Effector memory CD4-positive, alpha-beta T cell (primary cell): ENCODE measurements at places on chromosomes 16 and 17.

- no peaks in the 10 kb centered on the region for H3K36me3 ChIP-seq
- H3K27me3 ChIP-seq = no peaks in the 10 kb centered on the region
- no peak overlapping the region for H3K4me3 ChIP-seq
- DNase-seq = no peak
- H3K27ac ChIP-seq = no peak overlapping the region
These were observed 26.7 kb downstream of the ABCC3 start for GRCh38 chr17:50661348-50661747.

- H3K27me3 ChIP-seq = no peaks in the 10 kb centered on the region
- peaks cover 5% of the 10 kb centered on the region for H3K36me3 ChIP-seq
- no peak for DNase-seq
- H3K4me3 ChIP-seq = no peak overlapping the region
These were observed 218.8 kb upstream of the CHMP6 start for GRCh38 chr17:80772906-80773242.

GRCh38 chr17:30965686-30966085, 5.2 kb upstream of the RNF135 start:
- no peak for DNase-seq
- no peak overlapping the region for H3K27ac ChIP-seq
- H3K4me1 ChIP-seq = no peaks in the 10 kb centered on the region
- no peaks in the 10 kb centered on the region for H3K27me3 ChIP-seq

DNA sequence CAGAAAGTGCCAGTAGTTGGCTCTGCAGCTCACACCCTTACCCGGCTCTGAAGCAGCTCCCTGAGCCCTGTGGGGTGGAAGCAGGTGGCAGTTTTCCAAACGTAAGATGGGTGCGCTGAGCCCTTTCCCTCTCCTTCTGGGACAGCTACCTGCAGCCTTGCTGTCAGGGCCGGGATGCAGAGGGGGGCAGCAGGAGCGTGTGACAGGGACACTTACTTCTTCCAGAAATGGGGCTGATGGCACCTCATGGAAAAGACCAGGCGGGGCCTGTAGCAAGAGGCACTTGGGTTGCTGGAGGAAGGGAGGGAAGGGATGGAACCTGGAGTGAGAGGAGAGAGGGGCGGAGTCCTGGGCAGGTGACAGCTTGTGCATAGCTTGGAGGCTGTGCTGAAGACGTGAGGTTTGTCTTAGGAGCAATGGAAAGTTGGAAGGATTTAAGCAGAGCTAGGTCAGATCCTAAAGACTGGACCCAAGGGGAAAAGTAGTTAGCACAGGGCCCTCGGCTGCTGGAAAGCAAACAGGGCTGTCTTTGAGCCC, 216.8 kb upstream of the RPL38 start:
- no peaks in the 10 kb centered on the region for H3K4me1 ChIP-seq
- no peaks in the 10 kb centered on the region for H3K27me3 ChIP-seq
- DNase-seq = no peak
- no peak overlapping the region for H3K4me3 ChIP-seq

DNA sequence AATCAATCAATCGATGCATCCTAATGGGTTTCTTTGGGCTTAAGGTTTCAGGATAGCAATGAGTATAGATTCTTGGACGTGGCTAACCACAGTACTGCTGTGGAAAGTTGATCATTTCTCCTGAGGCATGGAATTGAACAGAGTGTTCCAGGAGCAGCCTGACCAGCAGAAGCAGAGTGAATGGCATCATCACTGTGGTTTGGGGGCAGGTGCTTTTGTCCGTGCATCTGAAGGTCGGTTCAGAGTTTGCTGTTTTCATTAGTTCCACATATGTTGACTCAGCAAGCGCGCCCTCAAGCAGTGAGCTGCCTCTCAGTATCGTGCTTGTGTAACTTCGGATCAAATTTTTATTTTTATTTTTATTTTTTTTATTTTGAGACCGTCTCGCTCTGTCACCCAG, 24.9 kb downstream of the KIAA0513 start:
- no peaks in the 10 kb centered on the region for H3K27me3 ChIP-seq
- H3K4me3 ChIP-seq = no peak overlapping the region
- no peak overlapping the region for H3K27ac ChIP-seq
- H3K36me3 ChIP-seq = no peaks in the 10 kb centered on the region
- H3K4me1 ChIP-seq = peaks cover 26% of the 10 kb centered on the region

GRCh38 chr17:63639125-63639524, 16.9 kb downstream of the MAP3K3 start:
- peaks cover 25% of the 10 kb centered on the region for H3K36me3 ChIP-seq
- H3K27ac ChIP-seq = no peak overlapping the region
- H3K27me3 ChIP-seq = no peaks in the 10 kb centered on the region
- no peak for DNase-seq
- H3K4me1 ChIP-seq = peaks cover 1% of the 10 kb centered on the region

- no peak overlapping the region for H3K27ac ChIP-seq
- H3K36me3 ChIP-seq = no peaks in the 10 kb centered on the region
- no peak overlapping the region for H3K4me3 ChIP-seq
These were observed 40.1 kb downstream of the ADAMTS18 start for GRCh38 chr16:77394699-77395098.

- no peak overlapping the region for H3K27ac ChIP-seq
- no peaks in the 10 kb centered on the region for H3K36me3 ChIP-seq
- H3K4me3 ChIP-seq = no peak overlapping the region
- DNase-seq = no peak
- peaks cover 11% of the 10 kb centered on the region for H3K4me1 ChIP-seq
These were observed 9.1 kb downstream of the FOXK2 start for GRCh38 chr17:82528484-82529265.

- peaks cover 6% of the 10 kb centered on the region for H3K27me3 ChIP-seq
- H3K36me3 ChIP-seq = no peaks in the 10 kb centered on the region
- H3K4me1 ChIP-seq = peaks cover 7% of the 10 kb centered on the region
- no peak within 1 kb of the TSS for H3K27ac ChIP-seq
These were observed at the start of gene HBZ for GRCh38 chr16:152141-153128. HBZ (plus strand) TSS chr16:152644; CDS start chr16:152910, 266 bp downstream.

- H3K4me3 ChIP-seq = no peak overlapping the region
- no peak for DNase-seq
- H3K4me1 ChIP-seq = no peaks in the 10 kb centered on the region
- H3K36me3 ChIP-seq = no peaks in the 10 kb centered on the region
- H3K27ac ChIP-seq = no peak overlapping the region
These were observed 174.9 kb upstream of the CIBAR2 start for GRCh38 chr16:85286951-85287814.

GRCh38 chr16:54930869-54931119, 129 bp downstream of the IRX5 start:
- no peaks in the 10 kb centered on the region for H3K36me3 ChIP-seq
- no peak overlapping the region for H3K27ac ChIP-seq
- H3K27me3 ChIP-seq = peaks cover 58% of the 10 kb centered on the region
- H3K4me3 ChIP-seq = peak overlapping the region; percentile 60
- peaks cover 26% of the 10 kb centered on the region for H3K4me1 ChIP-seq
- DNase-seq = no peak

DNA sequence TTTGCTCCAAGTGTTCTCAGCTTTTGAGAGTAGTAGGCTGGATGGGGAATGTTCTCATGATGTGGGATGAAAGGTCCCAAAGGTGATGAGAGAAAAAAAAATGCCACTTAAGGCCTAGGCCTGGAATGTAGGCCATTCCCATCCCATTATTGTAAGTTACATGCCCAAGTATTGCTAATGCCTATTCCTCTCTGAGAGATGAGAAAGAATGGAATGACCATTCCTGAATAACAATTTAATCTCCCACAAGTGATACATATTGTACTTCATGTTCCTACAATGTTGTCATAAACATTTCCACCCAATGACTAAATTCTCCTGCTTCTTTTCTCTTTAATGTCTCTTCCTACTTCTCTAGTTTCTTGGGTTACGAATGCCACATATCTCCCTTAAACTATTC, 102.8 kb upstream of the KCNJ16 start:
- H3K4me1 ChIP-seq = no peaks in the 10 kb centered on the region
- DNase-seq = no peak
- no peak overlapping the region for H3K27ac ChIP-seq

DNA sequence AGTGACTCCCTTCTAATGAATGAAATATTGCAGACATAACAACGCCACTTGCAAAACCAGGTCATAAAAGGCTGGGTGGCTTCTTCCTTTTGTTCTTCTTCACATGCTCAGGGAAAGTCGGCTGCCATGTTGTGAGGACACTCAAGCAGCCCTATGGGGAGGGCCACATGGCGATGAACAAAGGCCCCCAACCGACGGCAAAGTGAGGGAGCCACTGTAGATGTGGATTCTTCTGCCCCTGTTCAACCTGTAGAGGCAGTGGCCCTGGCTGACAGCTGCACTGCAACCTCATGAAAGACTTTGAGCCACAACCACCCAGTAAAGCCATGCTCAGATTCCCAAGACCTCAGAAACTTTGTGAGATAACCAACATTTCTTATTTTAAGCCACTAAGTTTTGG, 203.5 kb upstream of the TNRC6C start:
- DNase-seq = no peak
- no peak overlapping the region for H3K27ac ChIP-seq
- H3K36me3 ChIP-seq = no peaks in the 10 kb centered on the region

DNA sequence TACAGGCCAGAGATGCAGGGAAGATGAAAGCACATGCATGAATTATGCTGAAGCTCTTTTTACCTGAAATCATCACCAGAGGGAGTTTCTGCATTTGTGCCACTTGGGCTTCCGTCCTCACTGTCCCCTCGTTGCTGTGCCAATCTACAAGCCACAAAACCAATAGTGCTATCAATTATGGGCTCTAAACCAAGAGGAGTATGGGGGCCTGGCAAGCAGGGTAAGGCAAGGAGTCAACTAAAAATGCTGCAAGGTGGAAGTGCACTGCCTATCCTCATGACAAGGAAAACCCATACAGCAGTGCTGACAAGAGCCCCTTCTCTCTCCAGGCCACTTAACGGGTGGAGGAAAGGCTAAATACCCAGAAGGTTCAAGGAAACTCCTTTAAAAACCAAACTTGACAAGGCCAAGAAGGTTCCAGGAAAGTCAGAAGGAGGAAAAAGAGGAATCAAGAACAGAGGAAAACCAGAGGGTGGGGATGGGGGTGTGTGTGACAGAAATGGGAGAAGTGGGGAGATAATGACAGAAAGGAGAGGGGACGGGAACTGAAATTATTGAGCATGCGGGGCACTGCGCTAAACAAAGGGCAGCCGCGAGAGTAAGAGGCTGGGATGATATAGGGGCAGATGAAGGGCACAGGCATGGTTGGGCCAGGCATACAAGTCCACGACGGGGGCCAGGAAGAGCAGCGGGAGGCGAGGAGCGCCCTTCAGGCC, 674 bp downstream of the C17orf75 start:
- peak overlapping the region; percentile 70 for H3K4me3 ChIP-seq
- no peaks in the 10 kb centered on the region for H3K27me3 ChIP-seq
- DNase-seq = peak; percentile 49
- H3K4me1 ChIP-seq = peaks cover 6% of the 10 kb centered on the region
- peaks cover 25% of the 10 kb centered on the region for H3K36me3 ChIP-seq

DNA sequence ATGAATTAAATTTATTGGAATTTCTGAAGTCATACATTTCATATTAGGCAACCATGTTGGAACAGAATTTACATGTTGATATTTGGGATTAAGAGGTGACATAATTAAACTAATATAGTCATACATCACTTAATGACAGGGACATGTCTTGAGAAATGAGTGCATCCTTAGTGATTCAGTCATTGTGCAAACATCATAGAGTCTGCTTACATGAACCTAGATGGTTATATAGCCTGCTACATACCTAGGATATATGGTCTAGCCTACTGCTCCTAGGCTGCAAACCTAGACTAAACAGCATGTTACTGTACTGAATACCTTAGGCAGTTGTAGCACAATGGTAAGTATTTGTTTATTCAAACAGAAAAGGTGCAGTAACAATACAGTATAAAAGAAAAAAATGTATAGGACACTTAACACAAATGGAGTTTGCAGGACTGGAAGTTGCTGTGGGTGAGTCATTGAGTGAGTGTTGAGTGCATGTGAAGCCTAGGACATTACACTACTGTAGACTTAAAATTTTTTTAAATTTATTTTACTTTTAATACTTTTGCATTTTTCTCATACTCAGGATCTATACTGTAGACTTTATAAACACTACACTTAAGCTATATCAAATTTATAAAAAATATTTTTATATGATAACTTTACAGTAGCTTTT, 85.6 kb downstream of the OMG start:
- no peaks in the 10 kb centered on the region for H3K4me1 ChIP-seq
- no peaks in the 10 kb centered on the region for H3K27me3 ChIP-seq
- no peak overlapping the region for H3K4me3 ChIP-seq
- no peak for DNase-seq
- H3K36me3 ChIP-seq = no peaks in the 10 kb centered on the region

- no peaks in the 10 kb centered on the region for H3K36me3 ChIP-seq
- DNase-seq = no peak
- H3K27me3 ChIP-seq = no peaks in the 10 kb centered on the region
- no peaks in the 10 kb centered on the region for H3K4me1 ChIP-seq
- no peak overlapping the region for H3K4me3 ChIP-seq
- H3K27ac ChIP-seq = no peak overlapping the region
These were observed 132.8 kb downstream of the SOX9 start for GRCh38 chr17:72253597-72253996.

DNA sequence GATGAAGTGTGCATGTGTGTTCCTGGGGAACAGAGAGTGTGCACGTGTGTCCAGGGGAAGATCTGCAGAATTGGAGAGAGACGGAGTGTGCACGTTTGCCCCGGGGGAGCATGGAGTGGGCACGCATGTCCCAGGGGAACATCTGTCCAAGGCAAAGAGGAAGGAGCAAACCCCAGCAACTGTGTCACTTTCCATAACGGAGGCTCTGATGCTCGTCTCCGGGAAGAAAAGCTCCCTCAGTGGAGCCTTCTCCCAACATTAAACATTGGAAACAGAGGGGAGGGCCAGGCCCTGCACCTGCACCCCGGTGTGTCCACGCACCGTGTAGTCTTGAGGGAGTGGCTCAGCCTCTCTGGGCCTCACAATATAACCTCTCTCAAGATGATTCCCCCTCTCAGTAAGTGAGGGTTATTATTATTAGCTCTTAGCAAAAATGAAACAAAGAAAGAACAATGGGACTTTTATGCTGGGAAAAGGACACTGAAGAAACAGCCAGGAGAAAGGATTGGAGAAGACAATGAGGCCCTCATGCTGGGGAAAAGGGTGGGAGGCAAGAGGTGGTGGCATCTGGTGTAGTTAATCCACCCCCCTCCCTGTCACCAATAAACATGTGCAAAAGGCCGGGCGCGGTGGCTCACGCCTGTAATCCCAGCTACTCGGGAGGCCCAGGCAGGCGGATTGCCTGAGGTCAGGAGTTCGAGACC, 7.6 kb downstream of the RAB40B start:
- DNase-seq = no peak
- H3K4me3 ChIP-seq = no peak overlapping the region
- no peaks in the 10 kb centered on the region for H3K36me3 ChIP-seq
- H3K4me1 ChIP-seq = no peaks in the 10 kb centered on the region
